Sigmoid colon (tissue), 7 donors: ENCODE measurements at places on chromosomes 1 and 21. TPM values are rescaled to one million over a fixed set of nuclear protein-coding genes. Genes with fewer than 3 reads are reported as not detected.

TPM3 gene
- 101 TPM for total RNA-seq

OVAAL gene
- not detected for total RNA-seq

FAM43B gene
- 0.81 TPM for total RNA-seq

BGLAP gene
- total RNA-seq, result 8.7 TPM

IFI44L gene
- total RNA-seq, result 7.8 TPM

RPTN gene
- total RNA-seq, result not detected

FBXO2 gene
- total RNA-seq, result 3.5 TPM

LHX8 gene
- total RNA-seq, result not detected

PLEKHA6 gene
- 5.6 TPM for total RNA-seq

DNA sequence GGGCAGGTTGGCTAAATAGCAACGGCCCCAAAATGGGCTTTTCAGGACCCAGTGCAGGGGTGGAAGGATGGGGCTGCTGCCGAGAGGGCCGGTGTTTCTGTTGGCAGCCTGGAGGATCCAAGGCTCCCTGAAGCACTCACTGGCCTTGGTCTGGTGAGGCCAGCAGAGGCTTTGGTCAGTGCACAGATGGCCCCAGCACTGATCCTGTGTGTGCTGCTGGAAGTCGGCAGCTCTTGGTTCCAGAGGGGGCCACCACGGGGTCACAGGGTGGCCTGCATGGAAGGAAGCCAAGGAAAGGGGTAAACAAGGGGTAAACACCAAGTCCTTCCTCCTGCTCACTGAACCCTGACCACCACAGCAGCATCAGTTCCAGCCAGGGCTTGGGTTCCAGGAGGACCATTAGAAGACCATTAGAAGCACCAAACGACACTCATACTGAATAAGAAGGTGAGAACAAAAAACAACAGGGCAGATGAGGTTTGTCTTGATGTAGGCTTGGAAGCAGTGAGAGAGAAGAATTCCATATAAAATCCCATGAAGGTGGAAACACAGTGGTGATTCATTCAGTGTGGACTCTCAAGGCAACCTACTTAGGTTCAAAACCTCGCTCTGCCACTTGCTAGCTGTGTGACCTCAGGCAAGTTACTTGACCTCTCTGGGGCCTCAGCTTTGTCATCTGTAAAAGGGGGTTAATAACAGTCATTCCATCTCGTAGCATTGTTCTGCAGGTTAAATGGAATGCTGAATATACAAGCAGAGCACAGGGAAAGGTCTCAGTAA is 184.5 kb downstream of the RUNX1 start:
- no peaks in the 10 kb centered on the region for H3K27me3 ChIP-seq
- no peaks in the 10 kb centered on the region for H3K36me3 ChIP-seq
- H3K4me1 ChIP-seq, result no peaks in the 10 kb centered on the region
- H3K4me3 ChIP-seq, result no peak overlapping the region

DNA sequence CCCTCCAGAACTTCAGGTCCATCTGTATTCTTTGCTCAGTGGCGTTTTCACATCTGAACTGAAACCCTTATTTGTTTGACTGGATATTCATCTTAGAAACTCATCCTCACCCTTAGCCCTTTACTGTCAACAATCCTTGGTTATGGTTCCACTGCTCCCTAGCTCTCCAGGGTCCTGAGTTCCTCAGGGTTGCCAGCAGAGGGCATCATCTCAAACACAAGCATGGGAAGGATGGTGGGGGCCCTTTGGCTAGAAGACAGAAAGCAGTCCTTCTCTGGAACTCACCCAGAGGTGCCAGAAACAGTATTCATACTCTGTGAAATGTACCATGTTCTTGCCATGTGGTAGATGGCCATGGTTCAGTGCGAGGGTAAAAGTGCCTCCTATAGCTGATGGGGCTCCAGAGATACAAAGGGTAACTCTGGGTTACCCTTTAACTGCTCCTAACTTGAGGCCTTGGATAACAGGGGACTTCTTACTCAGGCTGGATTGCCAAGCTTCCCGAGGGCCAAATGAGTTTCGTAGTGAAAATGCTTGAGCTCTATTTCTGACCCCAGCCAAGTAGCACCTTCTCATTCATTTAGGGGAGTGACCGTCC is 11.3 kb downstream of the NCSTN start:
- DNase-seq, result no peak
- H3K36me3 ChIP-seq, result peaks cover 96% of the 10 kb centered on the region
- H3K27ac ChIP-seq, result no peak overlapping the region
- no peaks in the 10 kb centered on the region for H3K4me1 ChIP-seq
- no peaks in the 10 kb centered on the region for H3K27me3 ChIP-seq

DNA sequence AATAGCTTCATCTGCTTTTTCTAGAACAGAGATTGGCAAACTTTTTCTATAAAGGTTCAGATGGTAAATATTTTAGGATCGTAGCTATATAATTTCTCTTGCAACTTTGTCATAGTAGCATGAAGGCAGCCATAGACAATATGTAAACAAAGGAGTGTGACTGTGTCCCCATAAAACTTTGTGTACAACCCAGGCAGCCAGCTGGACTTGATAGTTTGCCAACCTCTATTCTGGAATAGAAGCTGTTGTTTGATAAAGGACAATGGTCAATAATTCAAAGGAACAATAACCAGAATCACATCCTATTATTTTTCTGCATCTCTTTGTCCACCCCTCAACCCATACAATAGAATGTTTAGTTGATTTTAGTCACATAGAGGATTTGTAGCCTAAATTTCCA is 286.7 kb downstream of the LMX1A start:
- H3K36me3 ChIP-seq, result no peaks in the 10 kb centered on the region
- H3K4me1 ChIP-seq, result peaks cover 9% of the 10 kb centered on the region
- H3K4me3 ChIP-seq, result no peak overlapping the region
- no peak for DNase-seq
- H3K27ac ChIP-seq, result peak overlapping the region; percentile 24

- H3K36me3 ChIP-seq, result no peaks in the 10 kb centered on the region
- H3K4me3 ChIP-seq, result no peak overlapping the region
- DNase-seq, result peak; percentile 72
- H3K27ac ChIP-seq, result peak overlapping the region; percentile 78
- H3K27me3 ChIP-seq, result no peaks in the 10 kb centered on the region
These were observed 45.6 kb downstream of the XCL2 start for GRCh38 chr1:168498159-168498631.

DNA sequence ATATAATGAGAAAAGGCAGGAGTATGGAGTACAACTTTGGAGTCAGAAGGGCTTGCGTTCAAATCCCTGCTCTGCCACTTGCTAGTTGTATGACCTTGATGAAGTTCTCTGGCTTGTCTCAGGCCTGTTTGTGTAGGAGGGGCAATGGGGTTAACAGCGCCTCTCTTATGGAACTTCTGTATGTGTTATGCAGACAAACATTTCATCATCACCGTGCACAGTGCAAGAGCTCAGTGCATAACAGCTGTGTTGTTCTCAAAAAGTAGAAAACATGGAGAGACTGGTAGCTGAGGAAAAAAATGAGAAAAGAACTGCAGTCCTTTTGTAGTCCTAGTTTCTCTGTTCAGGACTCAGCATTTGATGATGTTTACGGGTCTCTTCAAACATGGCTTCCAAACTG is 10.4 kb upstream of the ZNF648 start:
- H3K36me3 ChIP-seq, result no peaks in the 10 kb centered on the region
- no peaks in the 10 kb centered on the region for H3K27me3 ChIP-seq

DNA sequence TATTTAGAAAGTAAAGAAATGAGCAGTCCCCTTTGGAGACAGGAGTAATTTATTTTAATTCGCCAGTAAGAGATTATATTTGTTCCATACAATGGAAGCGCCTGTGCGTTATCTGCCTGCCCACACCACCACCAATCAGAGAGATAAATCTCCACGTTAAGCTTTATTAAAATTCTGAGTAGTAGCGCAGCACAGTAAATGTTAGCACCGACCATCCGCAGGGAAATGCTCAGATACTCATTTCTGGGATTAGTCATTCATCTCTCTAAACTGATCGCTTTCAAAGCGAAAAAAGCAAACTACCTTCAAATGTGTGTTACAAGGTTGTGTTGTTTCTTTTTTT is 1.2 kb downstream of the ETS2 start:
- no peak for DNase-seq
- H3K36me3 ChIP-seq, result no peaks in the 10 kb centered on the region
- H3K27ac ChIP-seq, result peak overlapping the region; percentile 92
- peaks cover 35% of the 10 kb centered on the region for H3K4me1 ChIP-seq
- no peaks in the 10 kb centered on the region for H3K27me3 ChIP-seq

- H3K27me3 ChIP-seq, result no peaks in the 10 kb centered on the region
- no peaks in the 10 kb centered on the region for H3K4me1 ChIP-seq
- DNase-seq, result no peak
- H3K27ac ChIP-seq, result peak overlapping the region; percentile 80
These were observed 94.1 kb downstream of the TGFBR3 start for GRCh38 chr1:91791691-91792488.

GRCh38 chr1:231734417-231734816 is 107.8 kb downstream of the DISC1 start:
- H3K27ac ChIP-seq, result no peak overlapping the region
- no peak overlapping the region for H3K4me3 ChIP-seq
- no peaks in the 10 kb centered on the region for H3K36me3 ChIP-seq
- DNase-seq, result no peak

DNA sequence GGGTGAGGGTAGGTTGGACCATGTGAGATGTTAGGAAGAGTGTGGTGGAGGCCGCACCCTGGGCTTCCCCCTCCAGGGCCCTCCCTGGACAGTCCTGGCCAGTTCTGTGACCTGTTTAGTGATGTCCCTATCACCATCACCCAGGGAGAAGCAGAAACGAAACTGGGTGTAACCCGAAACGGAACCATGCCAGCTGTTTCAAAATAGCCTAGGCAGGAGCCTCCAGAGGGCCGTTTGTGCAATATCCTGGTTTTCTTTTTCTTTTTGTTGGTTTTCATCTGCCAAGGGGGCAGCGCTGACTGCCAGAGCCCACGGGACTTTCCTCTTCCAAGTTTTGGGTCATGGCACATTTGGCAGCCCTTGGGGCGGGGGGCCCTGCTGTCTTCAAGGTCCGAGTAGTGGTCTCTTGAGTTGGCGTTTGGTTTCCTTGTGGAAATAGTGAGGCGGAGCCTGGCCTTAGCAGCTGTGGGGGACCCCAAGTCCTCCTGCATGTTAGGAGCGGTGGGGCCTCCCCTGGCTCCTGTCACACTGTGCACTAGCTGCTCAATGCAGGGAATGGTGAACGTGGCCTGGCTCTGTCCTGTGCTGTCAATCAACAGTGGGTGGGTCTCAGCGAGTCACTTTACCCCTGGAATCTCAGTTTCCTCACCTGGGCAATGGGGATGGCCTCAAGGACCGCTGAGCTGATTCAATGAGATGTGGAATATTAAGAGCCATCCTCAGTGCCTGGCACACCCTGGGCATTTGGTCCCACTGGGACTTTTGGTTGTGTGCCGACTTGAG is 90.7 kb downstream of the ARHGEF10L start:
- H3K4me1 ChIP-seq, result peaks cover 6% of the 10 kb centered on the region
- peak overlapping the region; percentile 74 for H3K27ac ChIP-seq
- H3K36me3 ChIP-seq, result peaks cover 85% of the 10 kb centered on the region
- H3K27me3 ChIP-seq, result no peaks in the 10 kb centered on the region

DNA sequence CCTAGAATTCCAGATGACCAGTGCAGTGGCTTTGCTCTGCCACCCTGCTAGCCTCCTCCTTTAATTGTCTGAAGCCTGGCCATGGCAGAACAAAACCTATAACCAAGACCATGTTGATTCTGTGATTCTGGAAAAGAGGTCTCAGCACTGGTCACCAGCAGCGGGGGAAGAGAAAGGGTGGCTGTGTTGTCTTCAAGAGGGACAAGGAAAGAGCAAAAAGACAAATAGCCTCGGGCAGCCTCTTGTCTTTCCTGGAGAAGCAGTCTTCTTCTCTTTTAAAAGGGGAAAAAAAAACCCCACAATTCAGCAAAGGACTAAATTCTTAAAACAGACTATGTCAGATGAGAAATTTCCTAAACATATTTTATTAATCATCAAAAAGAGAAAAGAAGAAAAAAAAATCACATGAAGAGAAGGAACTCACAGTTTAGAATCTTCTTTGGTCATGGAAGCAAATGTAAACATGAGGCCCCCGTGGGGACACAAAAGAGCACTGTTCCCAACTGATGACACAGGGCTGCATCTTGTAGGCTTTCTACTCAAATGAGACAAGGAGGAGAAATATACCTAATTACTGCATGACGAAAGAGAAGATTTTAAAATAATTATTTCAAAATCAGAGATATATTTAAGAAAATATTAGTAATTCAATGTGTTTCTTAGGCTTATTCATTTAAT is 36.3 kb upstream of the RAP1GAP start:
- H3K27ac ChIP-seq, result no peak overlapping the region
- H3K36me3 ChIP-seq, result peaks cover 30% of the 10 kb centered on the region
- no peak overlapping the region for H3K4me3 ChIP-seq
- H3K4me1 ChIP-seq, result no peaks in the 10 kb centered on the region
- H3K27me3 ChIP-seq, result no peaks in the 10 kb centered on the region

DNA sequence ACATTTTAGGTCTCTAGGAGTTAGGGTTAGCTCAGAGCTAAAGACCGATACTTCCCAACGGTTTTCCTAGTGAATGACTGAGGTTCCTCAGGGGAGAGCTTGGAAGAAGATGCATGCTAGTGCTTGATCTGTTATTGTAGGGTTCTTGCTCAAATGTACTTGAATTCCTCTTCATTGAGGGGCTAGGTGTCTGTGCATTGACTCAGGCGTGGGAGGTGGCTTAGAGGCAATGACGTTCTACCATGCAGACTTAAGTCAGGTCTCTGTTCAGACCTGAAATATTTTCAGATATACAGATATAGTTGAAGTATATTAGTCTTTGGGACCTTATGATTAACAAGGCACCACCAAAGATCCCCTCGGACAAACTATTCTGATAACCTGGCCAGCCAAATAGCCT is 23.5 kb downstream of the S100A10 start:
- no peaks in the 10 kb centered on the region for H3K27me3 ChIP-seq
- H3K4me1 ChIP-seq, result no peaks in the 10 kb centered on the region
- H3K36me3 ChIP-seq, result no peaks in the 10 kb centered on the region

DNA sequence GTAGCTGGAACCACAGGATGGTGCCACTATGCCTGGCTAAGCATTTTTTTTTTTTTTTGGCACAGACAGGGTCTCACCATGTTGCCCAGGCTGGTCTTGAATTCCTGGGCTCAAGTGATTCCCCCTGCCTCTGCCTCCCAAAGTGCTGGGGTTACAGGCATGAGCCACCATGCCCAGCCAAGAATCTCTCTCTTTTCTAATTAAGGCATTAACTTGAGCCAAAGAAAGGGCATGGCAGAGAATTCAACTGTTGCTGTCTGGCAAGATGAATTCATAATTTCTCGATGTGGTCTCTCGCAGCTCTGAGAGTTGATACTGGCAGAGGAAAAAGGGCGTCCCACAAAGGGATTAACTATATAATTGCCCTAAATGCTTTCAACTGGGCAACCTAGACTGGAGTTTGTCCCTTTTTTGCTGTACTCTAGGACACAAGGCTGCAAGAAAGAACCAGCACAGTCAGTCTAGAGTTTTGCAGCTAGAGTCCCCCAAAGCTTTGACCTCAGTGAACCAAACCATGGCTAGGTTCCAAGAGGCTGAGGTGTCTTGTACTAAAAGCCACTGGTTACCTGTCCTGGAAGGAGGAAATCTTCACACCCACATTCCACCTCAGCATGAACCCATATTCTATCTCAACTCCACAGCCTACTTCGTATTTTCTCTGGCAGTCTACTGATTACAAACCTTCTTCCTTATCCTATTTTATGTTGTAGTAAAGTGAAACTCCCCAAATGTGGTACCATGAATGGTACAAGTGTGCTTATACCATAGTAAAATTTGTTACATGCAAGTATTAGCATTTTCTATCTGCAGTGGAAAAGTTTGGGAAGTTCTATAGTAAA is 51.2 kb downstream of the OPTC start:
- H3K27ac ChIP-seq, result peak overlapping the region; percentile 18
- no peaks in the 10 kb centered on the region for H3K4me1 ChIP-seq
- no peaks in the 10 kb centered on the region for H3K36me3 ChIP-seq
